ENCODE measurements at places on chromosomes 4 and X.

GRCh38 chr4:3787489-3788365 is 21.5 kb downstream of the ADRA2C start:
- no peak for DNase-seq

- DNase-seq = no peak
Measured at GRCh38 chrX:102765217-102765616, 44.7 kb downstream of the GPRASP3 start.

GRCh38 chrX:17537723-17538243 is 162.8 kb downstream of the NHS start:
- DNase-seq = no peak

DNA sequence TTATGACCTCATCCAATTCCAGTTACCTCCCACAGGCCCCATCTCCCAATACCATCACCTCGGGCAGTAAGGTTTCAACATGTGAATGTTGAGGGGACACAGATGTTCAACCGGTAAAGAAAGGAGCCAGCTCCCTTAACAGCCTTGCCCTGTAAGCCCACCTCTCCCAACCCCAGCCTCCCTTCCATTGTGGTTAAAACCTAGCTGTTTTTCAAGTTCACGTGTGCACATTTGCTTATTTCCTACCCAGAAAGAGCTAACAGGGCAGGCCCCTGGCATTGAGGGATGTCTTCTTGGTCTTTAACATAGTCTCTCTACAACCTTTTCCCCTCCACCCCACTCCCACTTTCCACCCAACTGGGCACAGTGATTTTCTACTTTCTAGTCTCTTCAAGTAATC is 385.7 kb downstream of the FBXW7 start:
- no peak for DNase-seq

DNA sequence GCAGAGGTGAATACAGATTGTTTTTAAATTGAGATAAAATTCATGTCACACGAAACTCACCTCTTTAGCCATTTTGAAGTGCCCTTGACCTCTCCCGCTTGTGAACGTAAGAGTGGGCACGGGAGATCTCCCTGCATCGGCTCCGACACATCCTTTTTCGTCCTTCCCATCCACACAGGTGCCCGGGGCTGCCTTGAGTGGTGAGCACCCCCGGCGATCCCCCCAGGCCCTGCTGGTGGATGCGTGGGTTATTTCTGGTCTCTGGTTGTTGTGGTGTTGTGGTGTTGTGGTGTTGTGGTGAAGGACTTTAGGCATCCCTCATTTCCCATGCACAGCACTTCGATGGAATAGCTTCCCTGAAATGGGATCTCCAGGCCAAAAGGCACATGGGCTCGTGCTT is 46.1 kb downstream of the PSAPL1 start:
- DNase-seq = no peak

- no peak for DNase-seq
Measured at GRCh38 chrX:69189576-69190371, 24.5 kb upstream of the PJA1 start.

- DNase-seq = no peak
Measured at GRCh38 chr4:110510955-110511544, 35.1 kb downstream of the ENPEP start.

GRCh38 chr4:152938237-152938947 is 2.3 kb downstream of the FHDC1 start:
- DNase-seq = no peak

DNA sequence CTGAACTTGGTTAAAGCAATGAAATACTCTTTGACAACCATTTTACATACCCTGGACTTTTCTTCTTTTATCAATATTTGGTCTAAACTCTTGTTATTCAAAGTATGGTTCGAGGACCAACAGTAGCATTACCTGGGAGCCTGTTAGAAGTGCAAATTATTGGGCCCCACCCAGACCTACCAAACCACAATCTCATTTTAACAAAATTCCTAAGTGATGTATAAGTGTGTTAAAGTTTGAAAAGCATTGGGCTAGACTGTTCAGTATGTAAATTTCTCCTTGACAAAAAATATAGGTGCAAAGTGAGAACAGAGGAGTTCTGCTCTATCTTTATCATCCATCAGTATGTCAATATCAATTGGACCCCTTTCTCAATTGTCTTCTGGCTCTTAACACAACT is 67.1 kb downstream of the PGRMC1 start:
- no peak for DNase-seq

DNA sequence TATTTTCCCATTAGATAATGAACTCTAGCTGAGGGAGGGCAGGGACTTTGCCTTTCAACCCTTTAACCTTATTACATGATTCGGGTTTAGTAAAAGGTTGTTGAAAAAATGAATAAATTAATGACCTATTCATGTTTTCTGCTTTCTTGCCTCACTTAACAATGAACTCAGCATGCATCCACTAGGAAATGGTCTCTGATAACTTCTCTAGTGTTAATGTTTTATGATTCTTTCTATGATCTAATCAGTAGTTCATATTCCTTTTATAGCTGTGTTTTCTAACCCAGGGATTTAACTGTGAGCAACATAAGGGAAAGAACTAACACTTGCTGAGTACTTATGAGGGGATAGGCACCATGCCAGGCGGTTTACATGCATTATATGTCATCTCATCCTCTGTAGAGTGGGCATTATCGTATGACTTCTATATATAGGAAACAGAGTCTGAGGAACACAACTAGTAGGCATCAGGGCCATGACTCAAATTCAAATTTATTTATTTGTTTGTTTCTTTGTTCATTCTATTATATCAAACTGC is 236.7 kb upstream of the MAB21L2 start:
- DNase-seq = no peak

DNA sequence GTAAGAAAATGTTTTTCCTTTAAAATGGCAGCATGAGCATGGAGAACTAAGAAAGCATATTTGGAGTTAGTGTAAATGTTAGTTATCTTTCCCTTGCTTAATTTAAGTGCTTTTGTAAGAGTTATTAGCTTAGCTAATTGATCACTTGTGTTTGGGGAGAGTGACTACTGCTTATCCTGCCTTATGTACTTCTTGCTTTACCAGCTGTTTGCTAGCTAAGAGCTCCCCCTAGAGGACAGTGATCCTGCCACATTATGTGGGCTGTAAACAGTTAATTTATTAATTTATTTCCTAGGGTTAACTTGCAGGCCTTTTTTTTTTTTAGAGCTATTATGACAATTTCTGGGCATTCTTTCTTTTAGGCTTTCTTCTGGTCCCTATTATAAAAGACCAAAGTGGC is 435.8 kb downstream of the MAGEB5 start:
- no peak for DNase-seq

GRCh38 chrX:134476284-134476683 is 16.3 kb downstream of the HPRT1 start:
- DNase-seq = no peak

GRCh38 chr4:39259571-39260330 is 77.4 kb downstream of the WDR19 start:
- DNase-seq = no peak

GRCh38 chrX:133415276-133416105 is at the start of gene GPC4:
GPC4 (minus strand) TSS chrX:133415489; CDS start chrX:133414965, 524 bp downstream.
- no peak for DNase-seq

DNA sequence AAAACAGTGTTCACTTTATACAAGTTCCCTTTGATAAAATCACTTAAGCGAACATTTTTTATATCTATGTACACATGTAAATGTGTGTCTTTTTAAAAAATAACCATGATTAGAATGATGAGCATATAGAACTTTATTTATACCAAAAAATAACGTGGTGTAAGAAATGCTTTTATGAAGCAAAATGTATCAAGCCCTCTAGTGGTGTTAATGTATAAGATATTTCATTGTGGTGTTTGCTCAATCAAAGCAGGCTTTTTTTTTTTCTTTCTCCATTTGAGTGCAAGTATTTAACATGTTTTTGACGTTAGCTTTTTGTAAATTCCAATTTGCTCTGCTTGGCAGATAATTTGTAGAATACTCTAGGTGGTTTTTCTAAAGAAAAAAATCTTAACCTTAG is 2092.4 kb upstream of the TENM3 start:
- no peak for DNase-seq

DNA sequence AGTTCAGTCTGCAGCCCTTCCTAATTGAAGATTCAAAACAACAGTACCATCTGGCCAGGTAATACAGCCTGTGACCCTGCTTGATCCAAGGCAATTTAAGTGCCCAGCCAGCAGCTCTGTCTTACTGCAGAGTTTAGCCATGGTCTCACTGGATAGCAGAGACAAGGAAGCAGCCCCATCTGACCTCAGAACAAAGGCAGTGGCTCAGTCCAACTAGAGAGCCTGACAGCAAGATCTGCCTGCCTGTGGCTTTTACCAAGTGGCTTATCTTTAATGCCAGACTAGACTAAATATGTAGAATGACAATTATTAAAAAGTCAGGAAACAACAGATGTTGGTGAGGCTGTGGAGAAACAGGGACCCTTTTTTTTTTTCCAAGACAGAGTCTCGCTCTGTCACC is 293.4 kb downstream of the DTHD1 start:
- no peak for DNase-seq

DNA sequence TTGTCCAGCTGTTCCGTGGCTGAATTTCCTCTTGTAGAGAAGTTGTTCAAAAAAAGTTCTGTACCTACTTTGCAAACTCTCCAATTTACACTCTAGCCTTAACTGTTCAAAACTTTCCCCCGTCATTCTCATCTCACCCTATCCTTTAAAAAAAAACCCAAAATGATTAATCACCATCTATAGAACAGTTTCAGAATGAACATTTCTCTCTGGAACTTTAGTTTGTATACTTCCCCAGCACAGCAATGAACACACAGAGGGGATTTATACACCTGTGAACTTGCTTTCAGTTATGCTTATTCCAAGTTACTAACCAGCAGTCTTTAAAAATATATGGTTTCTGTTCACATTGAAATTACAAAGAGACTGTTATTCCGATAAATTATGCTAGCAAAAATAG is 1.2 kb downstream of the GEMIN8 start:
- DNase-seq = no peak

- DNase-seq = no peak
Measured at GRCh38 chr4:48902266-48902665, 4.3 kb downstream of the OCIAD2 start.

DNA sequence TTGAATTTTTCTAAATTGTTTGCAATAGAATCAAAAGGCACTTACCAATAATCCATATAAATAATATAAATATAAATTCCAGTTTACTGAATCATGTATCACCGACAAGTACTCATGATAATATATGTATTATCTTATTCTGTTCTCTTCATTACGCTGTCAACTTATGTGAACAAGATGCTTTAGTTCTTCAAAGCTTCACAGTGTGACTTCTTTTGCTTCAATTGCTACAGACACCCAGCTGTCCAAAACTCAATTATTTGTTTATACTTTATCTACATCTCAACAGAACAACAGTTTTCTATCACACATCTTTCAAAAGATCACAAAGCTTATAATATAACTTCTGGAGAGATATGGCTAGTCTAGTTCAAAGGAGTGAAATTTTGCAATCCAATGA is 1499.9 kb upstream of the PCDH10 start:
- DNase-seq = no peak

- no peak for DNase-seq
Measured at GRCh38 chr4:79958466-79959264, 114.4 kb downstream of the ANTXR2 start.

- DNase-seq = no peak
Measured at GRCh38 chrX:10326578-10326977, 169.8 kb downstream of the CLCN4 start.

- no peak for DNase-seq
Measured at GRCh38 chr4:4794421-4794820, 65.0 kb upstream of the MSX1 start.

GRCh38 chrX:39514801-39515200 is 583.0 kb downstream of the BCOR start:
- DNase-seq = no peak

DNA sequence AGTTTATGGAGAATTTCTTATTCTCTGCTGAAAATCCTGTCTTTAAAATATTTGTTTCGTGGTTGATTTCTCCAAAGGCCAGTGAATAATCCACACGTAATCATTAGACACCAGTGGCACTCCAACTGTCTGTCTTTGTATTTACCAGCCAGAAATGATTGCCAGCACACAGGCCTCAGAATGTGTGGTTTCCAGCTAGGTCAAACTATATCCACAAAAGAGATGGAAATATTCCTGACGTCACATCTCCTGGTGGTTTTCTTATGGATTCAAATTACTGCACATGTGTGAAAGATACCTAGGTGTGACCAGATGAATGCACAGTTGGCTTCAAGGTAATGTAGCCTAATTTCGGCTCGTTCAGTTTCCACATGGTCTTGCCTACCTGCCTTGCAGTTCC is 27.2 kb upstream of the TENM3 start:
- DNase-seq = no peak

DNA sequence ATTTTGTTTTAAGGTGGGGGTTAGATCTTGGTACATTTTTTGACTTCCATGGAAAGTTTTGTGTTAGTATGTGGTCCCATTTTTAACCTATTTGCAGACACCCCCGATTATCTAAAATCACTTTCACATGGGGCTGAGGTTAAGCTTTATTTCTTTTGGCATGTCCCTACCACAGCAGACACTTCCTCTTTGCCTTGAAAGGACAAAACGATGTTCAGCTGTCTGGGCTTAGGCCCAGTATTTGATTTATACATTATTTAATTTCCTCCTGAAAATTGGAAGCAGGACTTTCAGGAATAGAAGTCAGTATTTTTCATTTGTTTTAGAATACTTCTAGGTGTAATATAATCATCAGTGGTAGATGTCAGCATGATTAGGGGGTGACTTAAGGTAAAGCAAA is 112.4 kb upstream of the SPRY1 start:
- no peak for DNase-seq

GRCh38 chr4:139242511-139243051 is 37.4 kb downstream of the MGARP start:
- DNase-seq = no peak

DNA sequence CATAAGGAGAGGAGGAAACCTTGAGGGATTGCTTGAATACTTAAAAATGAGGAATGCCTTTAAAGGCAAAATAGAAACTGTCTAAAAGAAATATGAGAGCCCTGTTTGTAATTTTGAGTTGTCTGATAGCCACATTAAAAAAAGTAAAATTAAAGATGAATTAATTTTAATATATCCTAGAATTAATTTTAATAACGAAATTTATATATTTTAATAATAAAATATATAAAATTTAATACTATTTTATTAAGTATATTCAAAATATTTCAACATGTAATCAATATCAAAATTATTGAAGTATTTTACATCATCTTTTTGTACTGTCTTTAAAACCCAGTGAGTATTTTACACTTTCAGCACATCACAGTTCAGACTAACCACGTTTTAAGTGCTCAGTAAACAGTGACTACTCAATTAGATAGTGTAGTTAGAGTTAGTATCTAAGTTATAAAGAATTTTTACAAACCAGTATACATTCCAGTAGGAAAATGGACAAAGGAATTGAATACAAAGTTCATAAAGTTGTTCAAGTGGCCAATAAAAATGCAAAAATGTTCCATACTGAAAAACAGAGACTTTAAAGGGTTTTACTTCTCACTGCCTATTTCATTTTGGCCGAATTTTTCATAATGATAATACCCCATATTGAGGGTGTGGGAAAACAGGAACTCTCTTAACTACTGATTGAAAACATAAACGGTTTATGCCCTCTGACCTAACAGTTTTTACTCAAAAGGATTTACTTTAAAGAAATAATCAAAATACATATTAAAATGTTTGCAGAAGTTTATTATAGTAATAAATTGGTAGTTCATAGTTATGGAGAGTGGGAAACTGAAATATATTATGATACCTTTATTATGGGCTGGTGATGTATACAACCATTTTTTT is 2.9 kb downstream of the SLC30A9 start:
- DNase-seq = no peak

- no peak for DNase-seq
Measured at GRCh38 chr4:111639120-111639690, 506.0 kb upstream of the FAM241A start.
